ENCODE measurements at places on chromosomes 3 and 15.

DNA sequence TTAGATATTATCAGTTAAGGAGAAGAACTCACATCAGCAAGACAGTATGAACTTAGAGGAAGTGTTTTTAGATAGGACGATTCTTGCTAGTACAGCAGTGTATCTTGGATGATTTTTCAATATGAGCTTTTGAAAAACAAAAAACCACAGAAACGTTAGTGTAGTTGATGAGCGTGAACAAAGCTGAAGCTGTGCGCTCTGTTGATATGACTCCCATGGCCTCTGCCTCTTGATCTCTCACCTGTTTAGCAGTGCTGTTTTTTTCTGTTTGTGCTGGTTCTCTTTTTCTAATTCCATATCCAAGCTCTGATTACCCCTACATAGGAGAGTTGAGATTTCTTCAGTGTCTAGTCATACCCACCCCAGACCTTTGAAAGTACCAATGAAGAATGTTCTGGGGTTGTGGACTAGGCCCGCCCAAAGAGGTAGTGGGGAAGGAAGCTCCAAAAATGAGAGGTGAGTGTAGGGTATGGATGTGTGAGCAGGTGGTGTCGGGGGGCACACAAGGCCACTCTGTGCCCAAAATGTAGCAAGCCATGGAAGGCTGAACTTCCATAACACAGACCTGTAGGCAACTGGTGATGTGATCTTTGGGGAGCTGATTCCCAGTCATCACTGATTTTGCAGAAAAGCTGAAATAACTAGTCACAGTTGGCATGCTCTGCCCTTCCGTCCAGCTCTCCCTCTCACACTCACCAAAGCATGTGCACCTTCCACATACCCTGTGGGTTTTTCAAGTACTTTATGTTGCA is 20.0 kb upstream of the CMTM7 start:
- no peaks in the 10 kb centered on the region for H3K36me3 ChIP-seq
- DNase-seq: no peak
- H3K4me3 ChIP-seq: no peak overlapping the region
- H3K27ac ChIP-seq: no peak overlapping the region

DNA sequence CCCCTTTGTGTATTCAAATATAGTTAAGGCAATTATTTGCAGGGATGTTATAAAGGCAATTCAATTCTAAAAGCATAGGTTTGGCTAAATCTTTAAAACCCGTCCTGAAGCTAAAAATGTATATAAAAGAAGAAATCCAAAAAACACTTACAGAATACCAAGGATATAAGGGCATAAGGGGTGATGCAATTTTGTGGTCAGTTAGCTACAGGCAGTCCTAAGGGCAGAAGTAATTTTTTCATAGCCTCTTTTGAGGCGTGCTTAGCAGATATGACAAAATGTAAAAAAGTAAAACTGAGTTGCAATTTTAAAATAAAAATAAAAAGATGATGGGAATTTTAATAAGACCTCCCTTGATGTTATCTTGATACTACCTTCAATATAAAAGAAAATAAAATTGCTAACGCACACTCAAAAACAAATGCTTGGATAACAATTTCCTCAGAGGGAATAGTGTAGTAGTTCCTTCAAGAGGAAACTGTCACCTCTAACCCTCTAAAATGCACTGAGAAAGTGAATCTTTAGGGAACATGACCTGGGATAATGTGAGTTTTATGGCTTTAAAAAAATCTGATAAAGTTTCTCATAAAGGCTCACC is 104.2 kb downstream of the MYH15 start:
- no peak overlapping the region for H3K4me3 ChIP-seq
- no peak overlapping the region for H3K27ac ChIP-seq
- no peaks in the 10 kb centered on the region for H3K36me3 ChIP-seq
- no peaks in the 10 kb centered on the region for H3K4me1 ChIP-seq
- no peaks in the 10 kb centered on the region for H3K27me3 ChIP-seq

- no peak for DNase-seq
- H3K4me3 ChIP-seq: no peak overlapping the region
- no peaks in the 10 kb centered on the region for H3K36me3 ChIP-seq
- H3K27me3 ChIP-seq: no peaks in the 10 kb centered on the region
- no peak overlapping the region for H3K27ac ChIP-seq
Measured at GRCh38 chr15:83193721-83194120, 13.9 kb downstream of the HDGFL3 start.

DNA sequence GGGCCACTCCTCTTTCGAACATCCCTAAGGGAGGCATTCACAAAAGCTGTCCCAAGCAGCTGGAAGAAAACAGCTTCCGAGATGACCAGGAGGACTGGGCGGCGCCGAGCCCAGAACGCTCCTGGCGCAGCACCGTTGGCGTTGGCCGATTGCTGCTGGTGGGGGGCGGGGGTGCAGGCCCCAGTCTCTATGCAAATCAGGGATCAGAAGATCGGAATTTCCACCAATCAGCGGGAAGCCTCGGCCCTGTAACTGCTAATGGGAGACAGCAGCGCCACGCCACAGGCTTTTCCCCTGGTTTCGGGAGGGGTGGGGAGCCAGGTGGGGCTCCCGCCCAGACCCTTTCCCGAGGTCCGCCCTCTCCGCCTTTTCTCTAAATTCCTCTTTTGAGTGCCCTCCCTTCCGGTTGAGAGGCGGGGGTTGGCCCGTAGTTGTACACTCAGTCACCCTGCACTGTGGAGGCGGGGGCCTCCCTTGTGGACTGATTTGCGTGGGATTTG is 27.0 kb downstream of the HMCES start:
- peak; percentile 93 for DNase-seq
- H3K4me1 ChIP-seq: no peaks in the 10 kb centered on the region
- H3K27ac ChIP-seq: peak overlapping the region; percentile 79
- no peaks in the 10 kb centered on the region for H3K36me3 ChIP-seq
- H3K27me3 ChIP-seq: no peaks in the 10 kb centered on the region

DNA sequence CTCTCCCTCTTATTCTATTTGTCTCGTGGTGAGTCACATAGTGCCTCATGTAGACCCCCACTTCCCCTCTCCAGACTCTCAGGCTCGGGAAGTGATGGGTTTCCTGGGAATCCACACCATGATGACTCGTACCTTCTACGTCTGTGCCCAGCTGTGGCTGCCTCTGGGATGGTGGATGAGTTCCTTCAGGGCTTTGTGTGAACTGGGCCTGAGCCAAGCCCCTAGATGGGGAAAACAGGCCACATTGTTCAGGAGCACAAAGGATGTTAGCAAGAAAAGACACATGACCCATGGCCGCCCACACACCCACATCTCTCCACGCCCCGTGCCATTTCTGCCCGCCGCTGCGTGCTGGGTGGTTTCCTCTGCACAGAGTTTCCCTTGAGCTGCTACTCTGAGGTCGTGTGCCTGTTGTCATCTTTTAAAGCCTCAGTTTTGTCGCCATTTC is 10.5 kb downstream of the ISG20 start:
- no peaks in the 10 kb centered on the region for H3K4me1 ChIP-seq
- no peak overlapping the region for H3K4me3 ChIP-seq
- no peak overlapping the region for H3K27ac ChIP-seq
- H3K27me3 ChIP-seq: no peaks in the 10 kb centered on the region

DNA sequence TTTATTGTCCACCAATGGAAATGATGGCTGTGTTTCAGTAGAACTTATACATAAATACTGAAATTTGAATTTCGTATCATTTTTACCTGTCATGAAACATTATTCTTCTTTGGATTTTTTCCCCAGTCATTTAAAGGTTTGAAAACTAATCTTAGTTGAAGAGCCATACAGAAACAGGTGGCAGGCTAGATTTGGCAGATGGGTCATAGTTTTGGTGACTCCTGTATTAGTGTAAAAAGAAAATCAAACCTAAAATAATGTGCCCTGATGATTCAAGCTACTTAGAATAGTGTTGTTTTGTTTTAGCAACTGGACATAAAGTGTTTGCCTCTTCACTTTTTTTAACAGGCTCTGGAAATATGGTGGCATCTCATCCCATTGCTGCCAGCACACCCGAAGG is 68.9 kb downstream of the SIDT1 start:
- no peak for DNase-seq
- H3K36me3 ChIP-seq: no peaks in the 10 kb centered on the region
- no peak overlapping the region for H3K27ac ChIP-seq
- no peaks in the 10 kb centered on the region for H3K4me1 ChIP-seq

- no peak overlapping the region for H3K27ac ChIP-seq
- no peaks in the 10 kb centered on the region for H3K36me3 ChIP-seq
- H3K4me3 ChIP-seq: no peak overlapping the region
Measured at GRCh38 chr15:65326117-65326526, 21.6 kb downstream of the RNU5B-1 start.

DNA sequence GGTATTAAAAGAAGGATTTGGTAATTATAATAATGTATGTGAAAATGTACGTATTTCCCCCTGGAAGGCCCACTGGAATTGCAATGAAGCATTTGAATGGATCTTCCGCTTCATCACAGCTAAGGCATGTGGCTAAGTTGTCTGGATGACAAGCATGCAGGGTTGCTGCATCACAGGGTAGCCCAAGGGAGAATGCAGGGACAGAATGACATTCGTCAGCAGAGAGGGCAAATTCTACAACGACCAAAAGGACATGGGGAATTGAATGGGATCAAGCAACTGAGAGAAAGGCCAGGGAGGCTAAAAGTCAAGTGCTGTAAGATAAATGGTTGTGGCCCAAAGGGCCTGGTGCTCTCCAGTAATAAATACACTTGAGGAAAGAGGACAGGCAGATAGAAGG is 95.4 kb downstream of the ISL2 start:
- H3K27ac ChIP-seq: no peak overlapping the region
- no peaks in the 10 kb centered on the region for H3K27me3 ChIP-seq
- no peaks in the 10 kb centered on the region for H3K4me1 ChIP-seq
- H3K36me3 ChIP-seq: no peaks in the 10 kb centered on the region
- DNase-seq: no peak
- H3K4me3 ChIP-seq: no peak overlapping the region

- no peak overlapping the region for H3K27ac ChIP-seq
- H3K36me3 ChIP-seq: no peaks in the 10 kb centered on the region
- H3K4me1 ChIP-seq: no peaks in the 10 kb centered on the region
Measured at GRCh38 chr3:69539134-69539533, 153.2 kb upstream of the FRMD4B start.

DNA sequence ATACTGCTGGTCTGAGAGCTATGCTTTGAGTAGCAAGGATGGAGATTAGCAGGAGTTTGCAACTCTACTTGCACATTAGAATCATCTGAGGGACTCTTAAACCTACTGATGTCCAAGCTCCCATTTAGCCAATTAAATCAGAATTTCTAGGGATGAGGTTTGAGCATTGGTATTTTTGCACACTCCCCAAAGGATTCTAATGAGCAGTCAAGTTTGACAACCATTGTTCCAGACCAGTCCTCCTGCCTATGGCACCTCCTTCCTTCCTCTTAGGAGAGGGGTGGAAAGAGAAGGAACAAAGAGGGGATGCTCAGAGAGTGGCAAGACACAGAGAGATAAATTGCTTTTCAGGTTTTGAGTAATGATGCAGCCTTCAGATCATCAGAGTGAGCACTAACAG is 275.5 kb upstream of the ROPN1 start:
- peak overlapping the region; percentile 55 for H3K27ac ChIP-seq
- no peak for DNase-seq
- no peak overlapping the region for H3K4me3 ChIP-seq
- no peaks in the 10 kb centered on the region for H3K27me3 ChIP-seq
- H3K36me3 ChIP-seq: no peaks in the 10 kb centered on the region

DNA sequence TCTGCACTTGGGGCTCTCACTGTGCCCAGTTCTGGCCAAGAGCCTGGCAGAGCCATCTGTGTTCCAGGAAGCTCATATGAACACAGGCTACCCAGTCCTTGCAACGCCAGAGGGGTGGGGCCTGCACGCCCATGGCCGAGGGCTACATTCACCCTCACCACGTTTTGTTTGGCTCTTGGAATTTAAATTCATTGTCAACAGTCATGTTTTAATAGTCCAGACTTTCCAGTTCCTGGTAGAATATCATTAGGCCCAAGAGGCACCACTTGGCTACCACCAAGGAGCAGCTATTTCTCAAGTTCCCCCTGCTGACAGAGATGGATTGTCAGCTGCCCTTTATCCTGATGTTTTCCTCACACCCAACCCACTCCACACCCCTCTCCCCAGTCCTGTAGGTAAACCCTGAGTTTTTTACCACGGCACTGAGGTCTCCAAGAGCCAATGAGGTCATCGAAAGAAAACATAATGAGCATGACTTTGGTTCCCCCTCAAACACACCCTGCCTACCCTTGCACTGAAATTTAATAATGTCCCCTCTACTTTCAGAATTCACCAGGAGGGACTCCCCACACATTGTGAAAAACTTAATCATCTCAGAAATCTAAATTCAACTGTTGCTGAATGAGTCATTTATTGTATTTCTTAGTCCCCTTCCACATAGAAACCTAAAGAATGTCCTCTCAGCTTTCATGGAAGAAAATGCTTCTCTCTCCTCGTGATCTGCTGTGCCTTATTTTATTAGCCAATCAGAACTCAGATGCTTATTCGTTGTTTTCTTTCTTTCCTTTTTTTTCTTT is 125.1 kb downstream of the SHQ1 start:
- no peaks in the 10 kb centered on the region for H3K27me3 ChIP-seq
- DNase-seq: no peak
- H3K4me1 ChIP-seq: no peaks in the 10 kb centered on the region
- H3K4me3 ChIP-seq: no peak overlapping the region

GRCh38 chr3:154548341-154548740 is 118.4 kb upstream of the GPR149 start:
- no peaks in the 10 kb centered on the region for H3K27me3 ChIP-seq
- H3K4me1 ChIP-seq: no peaks in the 10 kb centered on the region
- no peak overlapping the region for H3K27ac ChIP-seq
- H3K4me3 ChIP-seq: no peak overlapping the region

GRCh38 chr15:74845208-74845568 is 2.2 kb upstream of the ULK3 start:
- H3K27ac ChIP-seq: no peak overlapping the region
- peaks cover 17% of the 10 kb centered on the region for H3K4me1 ChIP-seq
- H3K27me3 ChIP-seq: no peaks in the 10 kb centered on the region

GRCh38 chr3:28951772-28952556 is 328.9 kb upstream of the RBMS3 start:
- no peaks in the 10 kb centered on the region for H3K27me3 ChIP-seq
- H3K4me3 ChIP-seq: no peak overlapping the region
- no peaks in the 10 kb centered on the region for H3K4me1 ChIP-seq
- no peaks in the 10 kb centered on the region for H3K36me3 ChIP-seq
- DNase-seq: no peak

DNA sequence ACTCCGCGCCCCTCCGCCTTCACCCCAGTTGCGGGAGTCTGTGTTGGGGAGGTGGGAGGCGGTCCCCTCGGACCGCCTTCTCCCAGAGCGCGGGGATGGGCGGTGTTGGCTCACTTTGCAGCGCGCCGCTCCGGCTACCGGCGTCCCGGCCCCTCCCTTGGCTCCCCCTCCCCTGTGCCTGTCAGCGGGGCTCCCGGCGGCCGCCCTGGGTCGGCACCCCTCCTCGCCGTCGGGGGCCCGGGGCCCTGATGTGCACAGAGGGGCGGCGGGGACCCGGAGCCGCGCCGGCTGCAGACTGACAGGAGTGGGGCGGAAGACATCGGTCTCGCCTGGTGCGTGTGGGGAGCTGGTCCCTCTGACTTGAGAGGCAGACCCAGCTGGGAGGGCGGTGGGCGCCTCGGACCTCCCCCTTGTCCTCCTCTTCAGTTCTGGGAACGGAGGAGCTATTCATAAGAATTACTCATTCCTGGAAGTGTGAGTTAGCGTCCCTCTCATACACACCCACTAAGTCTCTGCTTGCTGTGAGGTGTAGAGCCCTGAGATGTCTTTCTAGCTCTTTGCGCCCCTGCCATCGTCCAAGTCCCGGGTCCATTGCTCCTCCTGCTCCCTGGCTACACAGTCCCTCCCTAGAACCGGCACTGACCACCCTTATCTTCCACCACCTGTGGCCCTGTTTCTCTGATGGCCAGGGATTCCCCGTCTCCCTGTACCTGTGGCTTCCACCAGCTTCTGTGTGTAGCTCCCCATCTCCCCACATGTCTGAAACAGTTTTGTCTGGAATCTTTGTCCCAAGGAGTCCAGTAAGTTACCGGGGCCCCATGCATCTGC is 42.3 kb upstream of the ROPN1 start:
- H3K4me3 ChIP-seq: peak overlapping the region; percentile 73
- H3K27me3 ChIP-seq: no peaks in the 10 kb centered on the region
- DNase-seq: peak; percentile 36
- no peaks in the 10 kb centered on the region for H3K4me1 ChIP-seq
